ENCODE measurements at places on chromosomes 5 and 9.
A peak's percentile ranks its signal among the peaks of the same experiment; 100 is the strongest.

DNA sequence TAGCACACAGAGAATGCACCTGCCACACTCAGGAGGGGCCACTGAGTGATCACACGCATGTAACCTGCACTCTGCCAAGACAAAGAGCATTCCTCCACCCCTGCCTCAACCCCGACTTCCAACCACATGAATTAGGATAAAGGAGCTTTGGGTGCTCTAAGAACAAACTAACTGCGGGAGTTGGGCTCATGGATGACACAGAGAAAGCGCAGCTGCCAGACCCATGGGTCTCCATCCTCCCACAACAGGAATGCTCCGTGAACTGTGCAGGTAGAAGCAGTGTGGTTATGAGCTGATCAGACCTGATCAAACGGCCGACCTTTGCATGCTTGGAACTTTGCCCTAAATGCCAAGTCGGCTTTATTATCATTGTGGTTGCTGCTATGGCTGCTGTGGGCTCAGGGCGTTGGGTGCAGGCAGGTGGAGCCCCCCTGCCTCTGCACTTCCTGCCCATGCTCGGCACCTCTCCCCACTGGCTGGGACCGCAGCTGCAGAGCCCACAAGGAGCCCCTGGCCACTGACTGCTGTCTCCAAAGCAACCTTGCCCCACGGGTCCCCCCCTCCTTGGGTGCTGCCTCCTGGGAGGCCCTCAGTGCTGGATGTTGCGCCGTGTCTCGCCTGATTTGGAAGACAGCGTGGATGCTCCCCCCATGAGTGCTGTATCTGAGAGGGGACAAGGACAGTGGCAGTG, 2.6 kb upstream of the SLC6A3 start:
- DNase-seq, result no peak

GRCh38 chr9:127209948-127210640, 54.5 kb upstream of the GARNL3 start:
- no peak for DNase-seq

- no peak for DNase-seq
Measured at GRCh38 chr5:172364773-172365172, 81.2 kb upstream of the UBTD2 start.

GRCh38 chr5:52867809-52868208, 80.1 kb downstream of the ITGA1 start:
- no peak for DNase-seq

DNA sequence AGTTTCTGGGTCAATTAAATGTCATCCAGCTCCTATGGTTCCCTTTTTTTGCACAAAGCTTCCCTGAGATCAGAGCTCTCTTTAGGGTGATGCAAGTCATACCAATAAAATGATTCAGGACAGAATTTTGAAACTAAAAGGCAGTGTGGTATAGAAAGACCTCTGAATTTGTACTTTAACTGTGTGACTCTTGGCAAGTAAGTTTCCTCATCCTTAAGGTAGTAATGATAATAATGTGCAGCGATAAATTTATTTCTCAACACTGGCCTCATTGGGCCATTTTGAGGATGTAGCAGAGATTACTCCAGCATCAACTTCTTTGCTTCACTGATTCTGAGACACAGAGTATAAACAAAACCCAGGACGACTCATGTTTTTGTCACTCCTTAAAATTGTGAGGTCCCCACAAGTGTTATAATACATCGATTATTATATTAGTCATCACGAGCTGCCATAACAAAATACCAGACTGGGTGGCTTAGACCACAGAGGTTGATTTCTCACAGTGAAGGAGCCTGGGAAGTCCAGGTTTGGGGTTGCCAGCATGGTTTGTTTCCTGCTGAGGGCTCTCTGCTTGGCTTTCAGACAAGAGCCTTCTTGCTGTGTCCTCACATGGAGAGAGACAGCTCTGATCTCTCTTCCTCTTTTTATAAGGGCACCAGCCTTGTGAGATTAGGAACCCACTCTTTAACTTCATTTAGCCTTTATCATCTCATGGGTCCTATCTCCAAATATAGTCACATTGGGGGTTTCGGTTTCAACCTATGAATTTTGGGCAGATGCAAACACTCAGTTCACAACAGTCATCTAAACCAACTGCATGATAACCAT, 293.0 kb downstream of the ZNF608 start:
- no peak for DNase-seq

GRCh38 chr5:73267766-73268435, 94.9 kb downstream of the TMEM174 start:
- DNase-seq, result no peak

DNA sequence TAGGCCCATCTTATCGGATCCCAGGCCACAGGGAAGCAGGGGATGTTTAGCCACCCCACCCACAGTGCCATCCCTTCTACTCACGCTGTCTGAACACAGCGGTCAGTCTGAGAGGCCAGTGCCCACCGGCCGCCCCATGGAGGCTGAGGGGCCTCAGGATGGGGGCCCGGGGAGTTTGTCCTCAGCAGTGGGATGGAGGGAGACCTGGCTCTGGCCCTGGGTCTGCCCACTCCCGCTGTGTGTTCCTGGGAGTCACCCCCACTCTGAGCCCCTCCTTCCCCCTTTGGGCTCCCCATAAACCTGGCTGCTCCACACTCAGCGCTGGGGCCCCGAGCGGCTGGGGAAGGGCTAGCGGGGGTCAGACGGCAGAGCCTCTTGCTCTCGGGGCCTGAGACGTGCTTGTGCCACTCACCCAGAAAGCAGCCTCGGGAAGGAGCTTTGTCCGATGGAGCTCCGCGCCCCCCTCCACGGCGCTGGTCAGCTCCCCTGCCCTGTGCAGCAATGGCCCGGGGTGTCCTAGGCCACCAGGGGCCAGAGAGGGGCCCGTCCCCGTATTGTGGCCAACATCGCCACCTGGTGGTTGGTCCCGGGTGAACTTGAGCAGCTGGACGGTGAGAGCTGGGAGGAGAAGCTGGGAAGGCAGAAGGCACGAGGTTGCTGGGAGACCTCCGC, 10.9 kb upstream of the LAMC3 start:
- DNase-seq, result peak; percentile 3

GRCh38 chr9:69054989-69055388, 19.4 kb downstream of the FXN start:
- DNase-seq, result no peak

DNA sequence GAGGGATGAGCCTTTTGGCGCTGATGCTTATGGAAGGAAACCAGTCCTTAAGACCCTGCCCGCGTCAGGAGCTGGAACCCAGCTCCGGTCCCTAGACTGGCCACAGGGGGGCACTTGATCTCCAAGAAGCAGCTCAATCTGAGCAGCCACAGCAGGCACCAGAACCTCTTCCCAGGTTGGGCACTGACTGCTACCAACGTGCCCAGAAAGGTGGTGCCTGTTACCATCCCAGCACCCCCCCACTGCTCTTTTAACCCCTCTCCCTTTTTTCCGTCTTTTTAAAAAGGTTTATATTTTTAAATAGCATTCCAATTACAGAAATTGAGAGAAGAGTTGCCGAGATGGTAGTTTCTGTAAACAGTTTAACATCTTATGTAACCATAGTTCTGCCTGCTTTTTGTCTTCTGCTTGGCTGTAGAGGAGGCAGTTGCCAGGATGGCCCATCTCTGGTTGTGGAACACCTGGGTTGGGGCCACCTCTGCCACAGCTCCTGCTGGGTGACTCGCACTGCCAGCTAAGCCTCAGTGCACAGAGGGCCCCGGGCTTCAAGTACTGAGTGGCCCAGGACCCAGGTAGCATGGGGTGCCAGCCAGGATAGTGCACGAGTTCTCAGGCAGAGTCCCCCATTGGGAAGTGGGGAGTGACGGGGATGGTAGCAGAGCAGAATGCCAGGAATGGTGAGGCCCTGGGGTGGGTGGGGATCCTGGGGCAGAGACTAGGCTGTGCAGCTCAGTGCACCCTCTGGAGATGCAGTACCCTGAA, 62.8 kb downstream of the PFDN1 start:
- DNase-seq, result peak; percentile 31

- no peak for DNase-seq
Measured at GRCh38 chr5:153584126-153584959, 93.9 kb downstream of the GRIA1 start.

- DNase-seq, result no peak
Measured at GRCh38 chr5:120806202-120806601, 342.1 kb downstream of the PRR16 start.

- peak; percentile 4 for DNase-seq
Measured at GRCh38 chr5:160649304-160649703, 202.7 kb downstream of the ATP10B start.

DNA sequence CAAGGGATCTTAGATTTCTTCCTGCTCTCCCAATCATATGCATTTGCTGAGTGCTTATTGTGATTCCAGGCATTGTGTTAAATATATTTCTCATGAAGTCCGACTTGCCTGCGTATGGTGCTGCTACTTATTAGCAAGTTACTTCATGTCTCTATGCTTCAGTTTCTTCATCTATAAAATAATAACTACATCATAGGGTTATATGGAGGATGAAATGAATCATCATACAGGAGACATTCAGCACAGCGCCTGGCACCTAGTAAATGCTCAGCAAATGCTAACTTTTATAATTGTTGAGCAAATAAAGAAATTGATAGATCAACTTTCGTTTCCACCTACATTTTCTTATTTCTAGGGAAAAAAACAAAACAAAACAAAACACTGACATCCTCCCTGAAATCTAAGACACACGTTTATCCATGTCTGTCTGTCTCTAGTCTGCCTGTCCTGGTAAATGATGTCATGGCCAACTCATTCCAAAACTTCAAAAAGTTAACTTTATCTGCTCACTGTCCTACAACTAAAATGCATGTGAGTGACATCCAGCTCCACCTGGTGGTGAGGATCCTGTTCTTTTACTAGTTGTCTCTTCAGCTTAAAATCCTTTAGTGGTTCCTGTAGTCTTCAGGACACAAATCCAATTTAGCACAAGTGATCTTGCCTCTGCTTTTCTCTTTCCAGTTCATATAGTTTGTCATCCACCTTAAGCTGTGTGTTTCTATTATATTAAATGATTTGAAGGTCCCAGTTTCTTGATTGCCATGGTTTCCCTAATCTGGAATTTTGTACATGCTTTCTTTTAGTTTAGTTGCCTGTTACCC, 27.7 kb downstream of the PPP3R2 start:
- no peak for DNase-seq

DNA sequence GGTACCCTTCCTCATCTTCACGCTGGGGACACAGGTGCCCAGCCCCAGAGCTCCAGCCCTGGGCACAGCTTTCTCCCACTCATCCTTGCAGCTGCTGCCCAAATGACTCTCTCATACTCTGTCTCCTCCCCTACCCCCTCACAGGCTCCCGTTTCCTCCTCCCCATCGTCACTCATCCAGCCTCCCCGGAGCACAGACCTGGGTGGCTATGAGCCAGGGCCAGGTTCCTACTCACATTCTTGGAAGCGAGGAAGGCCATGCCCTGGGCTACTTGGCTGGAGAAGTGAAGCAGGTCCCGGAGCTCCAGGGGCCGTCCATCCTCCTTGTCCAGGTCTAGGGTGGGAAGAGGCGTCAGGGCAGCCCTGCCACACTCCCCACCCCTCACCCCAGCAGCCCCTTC, 29.3 kb downstream of the CSF1R start:
- DNase-seq, result no peak

DNA sequence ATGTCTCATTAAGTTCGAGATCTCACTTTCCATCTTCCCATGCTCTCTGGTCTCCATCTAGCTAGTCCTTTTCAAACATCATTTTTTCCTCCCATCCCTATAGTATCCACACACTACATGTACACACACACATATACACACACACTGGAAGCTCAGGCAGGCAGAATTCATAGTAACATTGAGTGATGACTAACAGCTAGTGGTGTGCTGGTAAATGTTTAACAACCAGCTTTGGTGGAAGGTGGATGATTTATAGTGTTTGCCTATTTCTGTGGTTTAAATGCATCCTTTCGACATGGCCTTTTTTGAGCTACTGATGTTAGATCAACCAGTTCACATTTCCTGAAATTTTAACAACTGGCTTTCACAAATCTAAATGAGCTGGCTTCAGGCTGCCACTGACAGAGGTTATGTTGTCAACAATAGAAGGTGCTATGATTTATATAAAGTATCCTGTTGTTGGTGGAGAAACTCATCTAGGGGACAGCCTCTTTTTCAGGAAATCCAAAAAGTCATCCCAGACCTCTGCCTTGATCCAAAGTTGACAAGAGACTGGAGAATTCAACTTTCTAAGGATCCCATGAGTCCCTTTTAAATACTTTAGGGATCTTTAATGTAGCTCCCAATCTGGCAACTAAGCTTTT, 117.8 kb downstream of the CCDC192 start:
- no peak for DNase-seq

DNA sequence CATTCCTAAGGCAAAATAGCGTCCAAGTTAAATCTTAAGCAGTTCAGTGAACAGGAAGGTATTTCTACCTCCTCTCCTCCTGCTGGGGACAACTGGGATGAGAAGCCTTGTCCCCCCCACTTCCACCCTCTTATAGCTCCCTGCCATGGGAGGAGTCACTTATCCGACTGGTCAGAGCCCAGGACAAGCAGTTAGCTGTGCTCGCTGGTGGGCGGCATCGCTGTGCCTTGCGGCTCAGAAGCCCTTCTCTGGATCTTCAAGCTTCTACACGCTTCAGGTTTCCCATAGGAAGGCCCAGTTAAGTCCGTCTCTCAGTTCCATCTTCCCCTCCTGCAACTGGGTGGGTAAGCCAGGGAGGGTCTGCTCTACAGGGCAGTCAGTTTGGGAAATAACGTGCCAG, 77.2 kb downstream of the PAX5 start:
- no peak for DNase-seq

DNA sequence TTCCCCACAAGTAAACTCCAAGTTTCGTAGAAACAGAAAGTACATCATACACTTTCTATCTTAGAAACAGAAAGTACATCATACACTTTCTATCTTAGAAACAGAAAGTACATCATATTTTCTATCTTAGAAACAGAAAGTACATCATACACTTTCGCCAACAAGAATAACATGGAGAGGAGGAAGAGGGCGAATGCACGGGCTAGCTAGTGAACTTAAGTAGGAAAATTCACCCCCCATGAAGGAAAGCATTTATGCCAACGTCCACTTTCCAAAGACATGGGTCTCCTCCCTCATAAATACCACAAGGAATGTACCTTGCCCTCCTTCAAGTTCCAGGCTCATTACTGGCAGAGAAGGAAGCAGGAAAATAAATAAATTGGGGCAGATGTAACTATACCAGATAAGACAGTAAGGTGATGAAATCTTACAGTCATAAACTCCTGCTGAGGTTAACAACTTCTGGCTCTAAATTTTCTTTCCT, 64.7 kb downstream of the FRMD3 start:
- no peak for DNase-seq

DNA sequence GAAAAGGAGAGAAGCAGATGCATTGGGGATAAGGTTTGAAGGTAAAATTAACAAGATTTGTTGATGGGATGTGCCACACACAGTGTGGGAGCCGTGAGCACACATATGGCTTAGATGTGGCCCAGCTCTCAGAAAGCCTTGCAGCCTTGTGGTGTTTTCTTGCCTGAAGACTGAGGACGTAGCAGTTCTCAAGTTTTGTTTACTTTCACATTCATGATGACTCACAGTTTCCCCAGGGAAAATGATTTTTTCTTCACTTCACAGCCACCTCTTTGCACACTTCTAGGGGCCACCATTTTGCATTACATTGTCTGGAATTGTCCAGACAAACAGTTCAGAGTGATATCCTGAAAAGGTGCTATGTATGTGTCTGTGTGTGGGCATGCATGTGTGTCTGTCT, 126.2 kb downstream of the BASP1 start:
- no peak for DNase-seq

GRCh38 chr5:178240341-178240741, 7.7 kb upstream of the PHYKPL start:
- DNase-seq, result no peak

GRCh38 chr9:75246949-75247348, 158.6 kb downstream of the OSTF1 start:
- no peak for DNase-seq

Data from T-helper 2 cell (primary cell).